ENCODE measurements at places on chromosomes 7 and 10.

- no peak for DNase-seq
These were observed 671.7 kb downstream of the GATA3 start for GRCh38 chr10:8726084-8726778.

DNA sequence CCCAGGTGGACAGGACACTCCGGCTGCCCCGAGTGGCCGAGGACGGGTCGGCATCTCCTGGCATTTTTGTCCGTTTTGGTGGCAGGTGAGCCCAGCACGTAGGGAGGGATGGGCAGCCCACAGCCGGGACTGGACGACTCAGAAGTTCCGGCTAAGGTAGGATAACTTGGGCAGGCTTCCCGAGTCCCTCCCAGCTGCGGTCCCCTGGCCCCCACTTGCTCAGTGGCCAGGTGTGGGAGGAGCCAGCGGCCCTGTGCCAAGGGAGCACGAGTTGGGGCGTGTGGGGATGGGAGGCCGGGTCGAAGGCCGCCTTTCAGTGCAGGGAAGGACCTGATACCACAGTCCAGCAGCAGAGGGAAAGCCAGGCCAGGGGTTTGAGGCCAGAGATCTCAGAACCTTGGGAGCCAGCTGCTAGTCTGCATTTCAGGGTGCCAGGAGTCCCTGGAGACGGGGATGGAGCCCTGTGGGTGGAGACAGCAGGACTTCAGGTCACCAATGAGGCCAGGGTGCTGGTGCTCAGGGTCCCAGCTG, 58.5 kb downstream of the PWWP2B start:
- no peak for DNase-seq

GRCh38 chr10:63173468-63174232, 40.5 kb downstream of the NRBF2 start:
- no peak for DNase-seq

GRCh38 chr10:113752553-113752952, 1.1 kb downstream of the PLEKHS1 start:
- no peak for DNase-seq

DNA sequence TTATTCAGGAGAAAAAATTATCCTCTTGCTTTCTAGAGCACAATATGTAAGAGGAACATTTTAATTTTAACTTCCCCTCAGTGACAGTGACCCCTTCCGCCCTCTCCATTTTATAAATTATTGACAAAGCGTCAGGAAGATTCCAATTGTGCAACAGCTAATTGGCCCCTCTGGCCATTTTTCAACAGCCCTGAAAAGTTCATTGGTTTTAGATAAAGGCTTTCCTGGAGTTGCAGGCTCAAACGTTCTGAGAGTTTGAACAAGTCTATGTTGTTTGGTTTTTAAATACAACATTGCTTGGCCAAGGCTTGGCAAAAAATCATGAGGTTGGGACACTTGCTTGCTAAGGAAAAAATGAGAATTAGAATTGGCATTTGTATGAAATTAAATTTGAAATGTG, 422.2 kb upstream of the ANKRD30A start:
- no peak for DNase-seq

DNA sequence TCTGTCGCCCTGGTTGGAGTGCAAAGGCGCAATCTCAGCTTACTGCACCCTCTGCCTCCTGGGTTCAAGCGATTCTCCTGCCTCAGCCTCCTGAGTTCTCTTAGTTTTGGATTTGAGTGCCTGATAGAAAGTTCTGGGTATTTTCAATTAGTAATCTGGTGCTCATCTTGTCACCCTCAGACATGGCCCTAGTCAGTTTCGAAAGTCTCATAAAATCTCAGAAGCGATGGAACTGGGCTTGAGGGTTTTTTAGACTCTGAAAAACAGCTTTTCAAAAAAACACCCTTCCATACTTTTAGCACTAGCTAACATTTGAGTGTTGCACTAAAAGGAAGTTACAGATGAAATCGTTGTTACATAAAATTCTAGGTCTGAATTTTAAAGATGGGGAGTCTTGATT, 9.4 kb upstream of the PIP4K2A start:
- no peak for DNase-seq

GRCh38 chr10:30553626-30554439, 75.7 kb downstream of the LYZL2 start:
- DNase-seq = no peak

DNA sequence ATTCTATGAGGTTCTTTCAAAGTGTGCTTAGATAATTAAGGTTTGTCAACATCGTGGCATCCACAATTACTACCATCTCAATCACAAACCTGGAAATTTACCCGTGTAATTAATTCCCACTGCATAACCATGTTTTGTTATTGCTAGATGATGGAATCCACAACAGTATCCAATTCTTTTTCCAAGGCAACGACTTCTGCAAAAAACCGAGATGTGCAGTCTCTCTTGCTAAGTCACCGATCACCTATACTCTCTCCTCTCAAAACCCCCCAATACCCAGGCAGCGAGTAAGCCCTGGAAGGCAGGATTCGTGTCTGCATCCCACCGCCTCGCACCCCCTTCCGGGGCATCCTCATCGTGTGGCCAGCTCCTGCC, 678 bp upstream of the EIF4H start:
- DNase-seq = no peak

- no peak for DNase-seq
These were observed 21.0 kb downstream of the IL15RA start for GRCh38 chr10:5956146-5956936.

GRCh38 chr10:110368556-110368955, 63.8 kb upstream of the SMNDC1 start:
- no peak for DNase-seq

- DNase-seq = no peak
These were observed 4.3 kb downstream of the HNRNPF start for GRCh38 chr10:43404704-43405084.

GRCh38 chr10:124157271-124157681, 63.9 kb upstream of the CHST15 start:
- no peak for DNase-seq

GRCh38 chr7:118372530-118372929, 148.0 kb downstream of the ANKRD7 start:
- no peak for DNase-seq

- DNase-seq = no peak
These were observed 5.6 kb downstream of the LRRC72 start for GRCh38 chr7:16532272-16532671.

DNA sequence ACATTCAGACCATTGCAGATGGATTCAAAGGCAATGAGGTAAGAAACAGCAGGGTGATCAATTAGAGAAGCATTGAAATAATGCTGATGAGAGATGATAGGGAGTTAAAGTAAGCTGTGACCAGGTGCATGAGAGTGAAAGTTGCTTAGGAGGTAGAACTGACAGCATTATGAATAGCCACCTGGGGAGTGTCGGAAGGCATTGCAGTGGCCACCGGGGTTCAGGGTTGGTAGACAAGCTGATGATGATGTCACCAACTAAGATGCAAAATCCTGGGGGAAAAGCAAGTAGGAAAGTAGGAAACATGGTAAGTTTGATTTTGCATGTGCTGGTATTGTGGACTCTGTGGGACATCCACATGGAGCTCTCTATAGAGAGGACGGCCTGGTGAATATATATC, 211.9 kb upstream of the ETV1 start:
- no peak for DNase-seq

GRCh38 chr7:155447603-155448002, 10.3 kb upstream of the EN2 start:
- no peak for DNase-seq

- DNase-seq = no peak
These were observed 16.6 kb downstream of the GNAI1 start for GRCh38 chr7:80151274-80151665.

GRCh38 chr7:74275401-74275881, 13.8 kb upstream of the CLIP2 start:
- no peak for DNase-seq

DNA sequence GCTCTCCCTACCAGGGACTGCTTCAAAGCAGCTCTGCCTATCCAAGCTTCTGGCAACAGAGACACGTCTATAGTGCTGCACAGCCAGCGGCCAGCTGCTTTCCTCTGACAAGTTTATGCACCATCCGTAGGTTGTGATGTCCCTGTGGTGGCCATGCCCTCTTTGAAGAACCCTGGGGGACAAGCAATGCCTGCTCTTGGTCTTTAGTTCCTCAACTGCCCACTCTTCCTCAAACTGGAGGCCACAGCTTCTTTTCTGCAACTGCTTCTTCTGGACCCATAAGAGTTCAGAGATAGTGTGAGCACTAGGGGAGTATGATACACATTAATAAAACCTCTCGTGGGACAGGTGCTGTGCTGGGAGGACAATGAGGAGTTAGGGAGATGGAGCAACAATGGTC, 164.9 kb downstream of the ELMO1 start:
- no peak for DNase-seq

GRCh38 chr7:29893351-29893965, 87.2 kb downstream of the WIPF3 start:
- no peak for DNase-seq

- DNase-seq = no peak
These were observed 10.4 kb downstream of the NXPH1 start for GRCh38 chr7:8443576-8444467.

DNA sequence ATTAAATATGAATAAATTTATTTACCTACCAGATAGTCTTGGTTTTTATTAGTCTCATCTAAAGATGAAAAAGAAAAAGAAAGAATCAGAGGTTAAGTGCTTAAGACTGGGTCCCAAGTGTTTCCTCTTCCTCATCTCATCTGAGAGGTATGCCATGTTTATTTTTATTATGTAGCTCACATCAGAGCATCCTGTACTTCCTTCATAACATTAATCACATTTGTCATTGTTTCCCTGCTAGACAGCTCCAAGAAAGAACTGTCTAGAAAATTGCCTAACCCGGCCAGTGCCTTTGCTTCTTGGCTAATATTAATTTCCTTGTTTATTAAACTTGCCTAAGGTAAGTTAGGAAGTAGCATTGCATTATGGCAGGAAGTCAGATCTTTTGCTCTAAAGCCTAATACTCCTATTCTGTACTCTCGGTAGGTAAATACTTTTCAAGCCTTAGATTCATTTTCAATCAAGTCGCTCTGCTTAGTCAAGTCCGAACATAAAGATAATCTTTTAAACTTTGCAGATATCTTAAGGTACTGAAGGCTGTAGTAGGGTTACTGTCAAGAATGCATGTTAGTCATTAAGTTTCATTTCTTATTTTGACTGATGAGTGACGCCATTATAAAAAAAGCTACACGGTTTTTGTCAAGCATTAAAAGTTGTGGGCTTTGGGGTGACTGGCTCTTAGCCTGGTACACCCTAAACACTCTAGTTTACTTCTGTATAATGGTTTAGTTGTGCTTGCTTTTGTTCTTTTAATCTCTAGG, 47.4 kb downstream of the ZMYND11 start:
- DNase-seq = peak; percentile 68

DNA sequence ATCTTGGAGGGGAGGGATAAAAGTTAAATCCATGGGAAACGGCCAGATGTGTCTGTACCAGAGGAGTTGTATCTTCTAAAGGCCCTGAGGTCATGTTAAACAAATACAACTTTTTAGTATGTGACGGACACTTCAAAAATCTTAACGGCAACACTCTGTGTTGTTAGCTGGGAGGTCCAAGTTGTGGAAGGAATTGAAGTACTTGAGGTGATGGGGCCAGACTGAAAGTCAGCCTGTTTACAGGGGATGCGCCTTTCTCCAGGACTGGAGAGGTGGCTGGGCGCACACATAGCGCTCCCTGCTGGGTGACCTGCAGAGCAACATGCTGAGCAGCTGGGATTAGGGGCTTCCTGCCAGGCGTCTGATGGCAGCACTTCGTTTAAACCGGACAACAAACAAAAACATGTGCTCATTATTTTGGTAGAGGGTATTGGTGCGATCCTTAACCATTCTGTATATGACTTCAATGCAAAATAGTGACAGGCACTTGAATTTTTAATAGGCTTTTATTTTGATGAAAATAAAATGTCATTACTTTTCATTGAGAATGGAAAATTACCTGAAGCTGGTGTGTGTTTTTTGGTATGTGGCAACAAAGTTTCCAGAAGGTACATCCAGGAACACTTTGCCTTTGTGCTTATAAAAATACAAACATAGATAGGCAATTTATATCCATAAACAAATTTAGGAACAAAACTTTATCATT, 198.2 kb downstream of the MLLT10 start:
- DNase-seq = no peak

- DNase-seq = no peak
These were observed 31.8 kb downstream of the PCLO start for GRCh38 chr7:83130623-83131545.

GRCh38 chr10:114526126-114526503, 121.8 kb upstream of the AFAP1L2 start:
- no peak for DNase-seq

GRCh38 chr7:8724080-8724718, 290.8 kb downstream of the NXPH1 start:
- no peak for DNase-seq

DNA sequence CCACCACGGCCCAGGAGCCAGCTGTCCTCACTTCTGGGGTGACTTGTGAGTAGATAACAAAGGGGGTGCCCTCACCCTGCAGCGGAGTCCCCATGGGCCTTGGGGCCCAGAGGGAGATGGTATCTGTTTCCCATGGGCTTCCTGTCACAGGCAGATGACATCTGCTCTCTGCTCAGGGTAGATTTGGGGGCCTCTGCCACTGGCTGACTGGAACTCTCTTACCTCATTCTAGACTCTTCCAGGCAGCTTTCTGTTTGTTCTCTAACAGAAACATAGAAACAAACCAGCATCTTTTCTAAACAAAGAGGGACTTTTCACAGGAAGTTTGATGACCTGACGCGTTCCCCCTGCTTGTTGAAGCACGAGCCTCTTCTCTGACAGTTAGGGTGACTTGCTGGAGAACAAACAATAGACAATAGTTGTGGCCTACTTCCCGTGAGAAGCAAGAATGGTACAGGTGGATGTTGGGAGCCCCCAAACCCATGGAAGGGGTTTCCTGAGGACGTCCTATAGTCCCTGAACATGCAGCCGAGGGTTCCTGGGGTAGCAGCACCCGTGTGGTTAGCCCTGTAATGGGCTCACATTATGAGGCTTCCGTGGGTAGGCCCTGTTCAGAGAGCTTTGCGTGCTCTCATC, 61.6 kb downstream of the GRK5 start:
- peak; percentile 78 for DNase-seq
